ENCODE measurements at places on chromosomes 2 and 18. TPM values are rescaled to one million over a fixed set of nuclear protein-coding genes. Genes with fewer than 3 reads are reported as not detected.

GRCh38 chr2:166090346-166090745 lies 37.5 kb downstream of the SCN1A start:
- no peak overlapping the region for H3K27ac ChIP-seq
- H3K4me3 ChIP-seq: no peak overlapping the region
- H3K36me3 ChIP-seq: no peaks in the 10 kb centered on the region
- DNase-seq: no peak
- no peaks in the 10 kb centered on the region for H3K27me3 ChIP-seq

Gene PSD4
- total RNA-seq: 1.3 TPM

Gene GYPC
- 26.7 TPM for total RNA-seq

GRCh38 chr2:110101280-110101844 lies 14.3 kb downstream of the MALL start:
- no peaks in the 10 kb centered on the region for H3K27me3 ChIP-seq

GRCh38 chr2:222993920-222994650 lies 57.9 kb upstream of the KCNE4 start:
- H3K36me3 ChIP-seq: no peaks in the 10 kb centered on the region
- no peaks in the 10 kb centered on the region for H3K4me1 ChIP-seq
- H3K4me3 ChIP-seq: no peak overlapping the region
- H3K27ac ChIP-seq: no peak overlapping the region
- no peak for DNase-seq

Gene GNAL
- total RNA-seq: 18.2 TPM

DNA sequence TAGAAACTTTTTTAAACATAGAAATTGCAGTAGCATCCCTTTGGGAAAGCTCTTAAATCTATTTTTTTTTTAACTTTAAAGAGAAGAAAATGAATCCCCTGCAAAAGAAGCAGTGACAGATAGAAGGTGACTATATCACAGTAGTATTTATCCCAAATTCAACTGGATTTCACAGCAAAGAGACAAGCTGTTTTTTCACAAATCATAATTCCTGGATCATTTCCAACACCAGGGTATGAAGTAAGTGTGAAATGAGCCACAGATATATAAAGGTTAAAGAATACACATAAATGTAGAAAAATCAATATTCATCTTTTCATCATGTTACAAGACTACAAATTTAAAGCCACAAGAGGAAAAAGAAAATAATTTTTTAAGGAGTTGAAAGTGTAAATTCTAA lies 1404.9 kb upstream of the NXPH2 start:
- H3K4me3 ChIP-seq: no peak overlapping the region
- DNase-seq: no peak
- no peaks in the 10 kb centered on the region for H3K27me3 ChIP-seq
- no peak overlapping the region for H3K27ac ChIP-seq
- no peaks in the 10 kb centered on the region for H3K36me3 ChIP-seq
- no peaks in the 10 kb centered on the region for H3K4me1 ChIP-seq
